ENCODE measurements at places on chromosomes 7 and 10.

GRCh38 chr10:28733245-28733644 is 55.9 kb downstream of the BAMBI start:
- DNase-seq = no peak

GRCh38 chr7:142671506-142671905 is 77.8 kb upstream of the PRSS1 start:
- no peak for DNase-seq

- no peak for DNase-seq
These were observed 561.3 kb downstream of the PHTF2 start for GRCh38 chr7:78359836-78360235.

GRCh38 chr10:106711313-106711906 is 453.1 kb downstream of the SORCS1 start:
- no peak for DNase-seq

- no peak for DNase-seq
These were observed 90.7 kb downstream of the SRPK2 start for GRCh38 chr7:105297985-105298384.

DNA sequence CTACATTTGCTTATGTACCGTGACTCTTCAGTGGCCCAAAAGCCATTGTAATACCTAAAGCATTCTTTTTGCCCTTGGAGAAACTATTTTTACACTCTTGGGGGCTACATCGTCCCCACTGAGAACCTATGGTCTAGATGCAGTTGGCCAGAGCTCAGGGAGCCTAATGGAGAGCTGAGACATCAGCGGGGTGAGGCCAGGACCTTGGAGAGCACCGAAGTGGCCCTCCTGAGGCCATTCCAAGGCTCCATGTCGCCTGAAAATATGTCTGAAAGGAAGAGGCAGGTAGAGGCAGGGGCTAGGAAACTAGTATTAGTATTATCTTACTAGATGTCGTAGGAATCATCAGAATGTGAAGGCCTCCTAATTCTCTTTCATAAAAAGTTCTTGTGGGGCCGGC is 4.9 kb downstream of the PKD2L1 start:
- no peak for DNase-seq

- DNase-seq = no peak
These were observed 60.1 kb downstream of the TPK1 start for GRCh38 chr7:144775749-144776148.

DNA sequence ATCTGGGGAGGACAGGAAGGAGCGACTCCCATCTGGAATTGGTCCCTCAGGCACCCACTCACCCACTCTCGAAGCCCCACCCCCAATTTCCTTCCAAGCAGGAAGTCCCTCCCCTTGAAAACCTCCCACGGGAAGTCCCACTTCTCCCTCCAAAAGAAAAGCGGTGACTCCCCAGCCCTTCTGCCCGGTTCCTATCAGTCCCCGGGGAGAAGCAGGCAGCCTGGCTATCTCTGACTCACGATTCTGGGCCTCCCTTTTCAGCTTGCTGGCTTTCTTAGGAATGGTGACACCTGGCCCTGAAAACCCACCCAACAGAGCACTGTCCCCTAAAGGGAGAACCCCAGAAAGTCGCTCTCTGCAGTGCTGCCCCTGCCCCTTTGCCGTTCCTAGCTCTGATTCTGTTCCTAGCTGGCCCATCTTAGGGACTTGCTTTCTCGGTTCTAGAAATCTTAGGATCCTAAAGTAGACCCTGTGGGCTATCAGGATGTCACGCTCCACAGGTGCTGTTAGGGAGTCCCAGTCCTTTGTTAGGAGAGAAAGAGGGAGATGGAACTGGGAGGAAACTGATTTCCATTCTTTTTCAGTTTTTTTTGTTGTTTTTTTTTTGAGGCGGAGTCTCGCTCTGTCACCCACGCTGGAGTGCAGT is 6.0 kb downstream of the TSC22D4 start:
- DNase-seq = no peak

- DNase-seq = no peak
These were observed 187.4 kb downstream of the NEBL start for GRCh38 chr10:20709708-20710107.

DNA sequence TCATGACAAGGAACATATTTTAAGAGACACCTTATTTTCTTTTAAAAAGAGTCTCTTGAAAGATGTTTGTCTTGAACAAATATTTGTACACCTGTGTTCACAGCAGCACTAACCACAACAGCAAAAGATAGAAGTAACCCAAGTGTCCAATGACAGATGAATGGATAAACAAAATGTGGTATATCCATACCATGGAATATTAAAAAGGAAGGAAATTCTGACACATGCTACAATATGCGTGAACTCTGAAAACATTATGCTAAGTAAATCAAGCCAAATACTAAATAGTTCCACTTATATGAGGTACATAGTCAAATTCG is 17.8 kb downstream of the SGMS1 start:
- DNase-seq = no peak
